ENCODE measurements at places on chromosomes 16 and 17.
A peak's percentile ranks its signal among the peaks of the same experiment; 100 is the strongest.

DNA sequence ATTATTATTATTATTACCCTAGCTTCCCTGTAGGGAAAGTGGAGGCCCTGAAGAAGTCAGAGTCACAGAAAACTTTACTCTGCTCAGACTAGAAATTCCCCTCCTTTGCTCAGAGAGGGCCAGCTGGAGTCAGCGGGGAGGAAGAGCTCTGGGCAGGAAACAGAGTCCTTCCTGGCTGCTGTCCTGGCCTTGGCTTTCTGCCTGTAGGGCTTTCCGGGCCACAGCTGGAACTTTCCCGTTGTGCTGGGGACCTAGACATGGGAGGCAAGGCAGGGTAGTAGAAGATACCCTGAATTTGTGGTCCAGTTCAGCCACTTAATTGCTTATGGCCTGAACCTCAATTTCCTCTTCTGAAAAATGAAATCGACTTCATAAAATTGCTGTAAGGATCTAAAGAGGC is 14.0 kb upstream of the CCL2 start:
- no peak for DNase-seq
- H3K4me1 ChIP-seq: no peaks in the 10 kb centered on the region
- H3K4me3 ChIP-seq: no peak overlapping the region
- H3K27ac ChIP-seq: no peak overlapping the region

DNA sequence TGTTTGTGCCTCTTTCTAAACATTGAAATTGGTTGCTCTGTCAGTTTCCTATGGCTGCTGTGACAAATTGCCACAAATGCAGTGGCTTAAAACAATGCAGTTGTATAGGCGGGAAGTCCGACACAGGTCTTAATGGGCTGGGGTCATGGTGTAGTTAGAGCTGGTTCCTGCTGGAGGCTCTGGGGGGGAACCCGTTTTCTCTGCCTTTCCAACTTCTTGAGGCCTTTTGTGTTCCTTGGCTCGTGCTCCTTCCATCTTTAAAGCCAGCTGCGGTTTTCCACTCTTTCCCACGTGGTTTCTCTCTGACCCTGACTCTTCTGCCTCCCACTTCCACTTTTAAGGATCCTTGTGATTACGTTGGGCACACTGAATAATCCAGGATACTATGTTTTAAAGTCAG is 12.5 kb downstream of the EPN2 start:
- H3K4me3 ChIP-seq: no peak overlapping the region
- DNase-seq: no peak
- no peaks in the 10 kb centered on the region for H3K27me3 ChIP-seq

GRCh38 chr16:31734265-31734664 is 139.3 kb upstream of the ZNF267 start:
- H3K4me3 ChIP-seq: no peak overlapping the region
- no peaks in the 10 kb centered on the region for H3K4me1 ChIP-seq
- DNase-seq: no peak
- no peak overlapping the region for H3K27ac ChIP-seq
- no peaks in the 10 kb centered on the region for H3K27me3 ChIP-seq
- peaks cover 18% of the 10 kb centered on the region for H3K36me3 ChIP-seq

DNA sequence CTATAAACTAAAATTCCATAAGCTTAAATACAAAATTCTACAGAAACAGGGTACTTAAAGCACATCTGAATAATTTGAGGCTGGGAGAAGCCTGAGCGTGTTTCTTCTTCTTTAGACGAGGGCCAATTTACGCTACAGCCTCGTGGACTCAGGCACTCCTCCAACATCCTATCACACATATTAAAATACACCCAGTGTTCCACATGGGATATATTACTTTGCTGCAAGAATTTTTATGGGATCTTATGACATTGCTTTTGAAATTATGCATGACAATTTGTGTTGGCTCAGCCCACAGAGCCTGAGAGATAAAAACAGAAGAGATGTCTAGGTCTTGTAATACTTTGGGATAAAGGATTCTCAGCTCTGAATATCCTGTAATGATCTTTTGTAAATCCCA is 3.5 kb upstream of the TANGO6 start:
- DNase-seq: no peak
- H3K27ac ChIP-seq: no peak overlapping the region
- no peaks in the 10 kb centered on the region for H3K36me3 ChIP-seq
- H3K4me3 ChIP-seq: no peak overlapping the region
- no peaks in the 10 kb centered on the region for H3K27me3 ChIP-seq

GRCh38 chr16:54862529-54862928 is 68.1 kb upstream of the IRX5 start:
- no peak overlapping the region for H3K4me3 ChIP-seq
- no peak overlapping the region for H3K27ac ChIP-seq
- DNase-seq: no peak
- H3K27me3 ChIP-seq: no peaks in the 10 kb centered on the region
- no peaks in the 10 kb centered on the region for H3K36me3 ChIP-seq

DNA sequence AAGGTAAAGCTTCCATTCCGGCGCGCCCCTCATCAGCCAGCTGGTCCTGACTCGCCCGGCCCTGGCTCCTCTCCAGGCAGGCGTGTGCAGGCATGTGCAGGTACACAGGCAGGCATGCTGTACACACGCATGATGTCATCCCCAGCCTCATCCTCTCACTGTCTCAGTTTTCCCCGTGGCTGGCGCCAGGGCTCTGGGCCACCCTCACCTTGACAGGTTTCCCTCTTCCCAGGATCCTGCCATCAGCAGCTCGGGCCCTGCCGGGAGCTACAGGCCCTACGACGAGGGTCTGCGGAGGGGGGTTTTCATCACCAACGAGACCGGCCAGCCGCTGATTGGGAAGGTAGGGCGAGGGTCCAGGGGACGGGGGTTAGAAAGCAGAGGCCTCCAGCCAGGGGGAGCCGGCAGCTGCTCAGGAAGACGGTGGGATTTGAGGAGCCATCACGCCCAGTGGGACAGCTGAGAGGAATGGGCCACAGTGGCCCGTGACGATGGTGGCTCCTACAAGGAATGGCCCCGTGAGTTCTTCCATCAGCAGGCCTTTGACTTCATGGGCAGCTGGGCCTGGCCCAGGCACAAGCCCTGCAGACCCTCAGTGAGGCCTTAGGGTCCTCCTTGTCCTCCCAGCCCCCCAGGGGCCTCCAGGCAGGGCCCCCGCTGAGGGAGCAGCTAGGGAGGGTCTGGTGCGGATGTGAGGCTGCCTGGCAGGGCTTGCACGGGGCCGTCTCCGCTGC is 8.5 kb downstream of the GAA start:
- H3K4me3 ChIP-seq: no peak overlapping the region
- H3K36me3 ChIP-seq: no peaks in the 10 kb centered on the region
- H3K4me1 ChIP-seq: no peaks in the 10 kb centered on the region
- H3K27me3 ChIP-seq: no peaks in the 10 kb centered on the region

DNA sequence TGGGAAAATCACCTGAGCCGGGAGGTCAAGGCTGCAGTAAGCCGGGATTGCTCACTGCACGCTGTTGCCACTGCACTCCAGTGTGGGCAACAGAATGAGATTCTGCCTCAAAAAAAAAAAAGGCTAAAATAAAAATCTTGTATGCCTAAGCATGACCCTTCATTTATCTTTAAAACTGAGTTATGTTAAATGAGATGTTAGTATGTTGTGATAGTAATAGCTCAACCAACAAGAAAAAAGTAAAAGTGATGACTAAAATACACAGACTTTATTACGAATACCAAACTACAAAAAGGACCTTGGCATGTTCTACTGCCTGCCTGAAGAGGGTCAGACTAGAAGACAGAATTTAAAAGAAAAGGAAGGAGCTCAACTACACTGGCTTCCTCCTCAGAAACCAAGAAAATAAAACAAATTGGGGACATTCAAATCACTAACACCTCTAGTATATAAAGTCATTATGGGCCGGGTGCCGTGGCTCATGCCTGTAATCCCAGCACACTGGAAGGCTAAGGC is 4.4 kb downstream of the SMURF2 start:
- peaks cover 46% of the 10 kb centered on the region for H3K4me1 ChIP-seq
- H3K4me3 ChIP-seq: no peak overlapping the region
- no peaks in the 10 kb centered on the region for H3K27me3 ChIP-seq
- no peaks in the 10 kb centered on the region for H3K36me3 ChIP-seq

- H3K4me1 ChIP-seq: peaks cover 10% of the 10 kb centered on the region
- no peak for DNase-seq
- H3K4me3 ChIP-seq: no peak overlapping the region
- H3K27me3 ChIP-seq: no peaks in the 10 kb centered on the region
These were observed 46.5 kb downstream of the GAS7 start for GRCh38 chr17:10151667-10152496.

- H3K27ac ChIP-seq: no peak overlapping the region
- no peak overlapping the region for H3K4me3 ChIP-seq
- DNase-seq: no peak
These were observed 337.9 kb downstream of the GRIN2A start for GRCh38 chr16:9844361-9844760.

DNA sequence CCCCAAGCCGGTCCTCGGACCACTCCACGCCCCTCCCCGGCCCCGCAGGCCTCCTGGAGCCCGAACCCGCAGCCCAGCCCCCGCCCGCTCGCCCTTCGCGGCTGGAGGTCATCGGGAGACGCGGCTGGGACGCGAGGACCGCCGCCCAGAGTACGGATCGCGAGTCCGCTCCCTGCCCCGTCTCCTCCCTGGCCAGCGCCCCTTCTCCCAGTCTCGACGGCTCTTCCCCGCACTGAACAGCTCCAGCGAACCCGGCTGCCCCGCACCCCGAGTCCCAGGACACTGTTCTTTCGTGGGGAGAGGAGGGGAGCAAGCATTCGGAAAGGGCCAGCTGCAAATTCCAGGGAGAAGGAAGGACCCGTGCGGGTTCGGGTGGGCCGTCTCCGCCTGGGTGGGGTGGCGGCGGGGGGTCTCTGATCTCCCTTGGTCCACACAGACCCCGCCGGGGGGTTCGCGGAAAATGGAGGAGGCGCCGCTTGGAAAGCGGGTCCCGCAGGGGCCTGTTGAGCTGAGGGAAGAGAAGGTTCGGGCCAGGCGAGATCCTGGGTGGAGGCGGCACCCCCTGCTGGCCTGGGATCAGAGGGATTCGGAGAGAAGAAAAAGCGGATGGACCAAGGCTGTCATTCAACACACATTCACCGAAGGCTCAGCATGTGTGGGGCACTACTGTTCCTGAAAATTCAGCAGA is 632 bp upstream of the RTN4RL1 start:
- no peak for DNase-seq
- H3K27me3 ChIP-seq: no peaks in the 10 kb centered on the region
- peak overlapping the region; percentile 57 for H3K4me3 ChIP-seq
- H3K27ac ChIP-seq: peak overlapping the region; percentile 38
- peaks cover 32% of the 10 kb centered on the region for H3K4me1 ChIP-seq

GRCh38 chr16:51393381-51394005 is 242.4 kb upstream of the SALL1 start:
- H3K36me3 ChIP-seq: no peaks in the 10 kb centered on the region
- H3K4me3 ChIP-seq: no peak overlapping the region
- H3K4me1 ChIP-seq: no peaks in the 10 kb centered on the region
- no peaks in the 10 kb centered on the region for H3K27me3 ChIP-seq

- no peaks in the 10 kb centered on the region for H3K27me3 ChIP-seq
- DNase-seq: no peak
- H3K36me3 ChIP-seq: no peaks in the 10 kb centered on the region
- peaks cover 7% of the 10 kb centered on the region for H3K4me1 ChIP-seq
- no peak overlapping the region for H3K27ac ChIP-seq
These were observed 94.0 kb upstream of the TNRC6C start for GRCh38 chr17:77864234-77865111.

- no peaks in the 10 kb centered on the region for H3K27me3 ChIP-seq
- no peak for DNase-seq
- no peaks in the 10 kb centered on the region for H3K4me1 ChIP-seq
- H3K27ac ChIP-seq: no peak overlapping the region
- no peaks in the 10 kb centered on the region for H3K36me3 ChIP-seq
These were observed 700.2 kb downstream of the KCNJ2 start for GRCh38 chr17:70869402-70870085.

DNA sequence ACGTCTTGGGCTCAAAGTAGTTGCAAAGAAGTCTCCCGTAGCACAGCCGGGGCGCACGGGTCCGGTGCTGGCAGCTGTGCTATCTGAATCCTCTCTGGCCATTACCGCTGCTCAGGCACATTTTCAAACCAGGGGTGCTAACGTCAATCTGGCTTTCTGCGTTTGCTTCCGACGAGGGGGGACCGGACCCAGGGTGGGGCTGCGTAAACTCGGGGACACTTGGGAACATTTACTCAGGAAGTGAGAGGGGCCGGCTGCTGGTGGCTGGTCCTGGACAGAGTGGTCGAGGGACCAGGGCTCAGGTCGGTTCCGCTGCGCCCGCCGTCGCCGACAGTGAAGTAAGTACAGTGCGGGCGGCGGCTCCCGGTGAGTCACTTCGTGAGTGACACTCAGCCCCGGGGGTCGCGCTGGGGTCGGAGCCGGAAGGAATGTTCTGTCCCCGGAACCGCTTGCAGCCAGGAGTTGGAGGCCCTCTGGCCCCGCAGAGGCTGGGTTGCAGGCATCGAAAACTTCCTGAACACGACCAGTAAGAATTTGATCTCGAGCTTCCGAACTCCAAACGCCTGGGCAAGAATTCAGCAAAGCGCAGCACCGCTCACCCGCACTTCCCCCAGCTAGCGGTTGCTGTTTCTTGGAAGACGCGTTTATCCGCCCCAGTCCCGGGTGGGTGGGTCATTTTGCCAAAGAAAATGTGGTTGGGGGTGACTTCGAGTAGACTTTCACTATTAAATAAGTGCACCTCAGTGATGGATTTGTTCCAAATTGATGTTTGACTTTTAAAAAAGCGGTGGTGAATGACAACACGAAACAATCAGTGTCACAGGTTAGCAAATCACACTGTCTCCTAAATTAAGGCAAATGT is 1.4 kb upstream of the HS3ST3B1 start:
- H3K4me1 ChIP-seq: peaks cover 55% of the 10 kb centered on the region
- peak; percentile 64 for DNase-seq
- H3K27ac ChIP-seq: no peak overlapping the region
- peaks cover 16% of the 10 kb centered on the region for H3K27me3 ChIP-seq
- no peaks in the 10 kb centered on the region for H3K36me3 ChIP-seq
